ENCODE measurements at places on chromosomes 4 and X.

GRCh38 chr4:48024522-48024921, 8.0 kb downstream of the NIPAL1 start:
- no peak for DNase-seq

DNA sequence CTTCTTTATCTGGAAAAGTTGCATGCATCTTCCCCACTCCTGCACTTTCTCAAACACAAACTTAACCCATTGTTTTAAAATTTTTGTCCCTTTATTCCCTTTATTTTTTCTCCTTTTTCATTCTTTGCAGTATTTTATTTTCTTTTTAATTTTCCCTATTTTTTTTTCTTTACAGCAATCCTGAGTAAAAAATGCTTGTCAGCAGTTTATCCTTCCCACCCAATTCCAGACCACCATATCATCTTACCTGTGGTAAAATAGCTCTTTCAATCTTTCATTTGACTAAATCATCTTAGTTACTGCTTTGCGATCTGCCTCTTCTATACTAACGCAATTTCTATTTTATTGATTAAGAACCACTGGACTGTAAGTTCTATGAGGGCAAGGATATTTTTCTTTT, 450.5 kb downstream of the KLHL4 start:
- no peak for DNase-seq

- no peak for DNase-seq
Measured at GRCh38 chr4:120688791-120689190, 233.7 kb downstream of the PRDM5 start.

GRCh38 chr4:113122066-113122465, 72.6 kb downstream of the ANK2 start:
- DNase-seq: no peak

- DNase-seq: no peak
Measured at GRCh38 chr4:64766565-64766964, 357.3 kb upstream of the TECRL start.

DNA sequence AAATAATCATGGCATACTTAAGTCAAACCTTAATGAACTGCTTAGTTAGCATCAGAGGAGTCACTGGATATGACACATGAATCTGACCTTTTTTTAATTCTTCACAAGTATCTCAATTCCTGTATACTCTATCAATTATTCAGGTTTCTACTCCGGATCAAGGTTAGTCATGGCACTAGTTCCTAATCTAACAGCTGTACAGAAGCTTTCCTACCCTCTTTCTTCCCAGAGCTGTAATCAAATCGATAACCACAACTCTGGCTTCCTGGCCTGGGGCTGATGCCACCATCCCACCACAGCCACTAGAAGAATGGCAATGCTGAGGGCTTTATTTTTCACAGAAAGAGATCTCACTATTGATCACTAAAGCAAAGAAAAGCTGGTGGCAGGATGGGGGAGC, 718.5 kb downstream of the SMARCA1 start:
- no peak for DNase-seq

DNA sequence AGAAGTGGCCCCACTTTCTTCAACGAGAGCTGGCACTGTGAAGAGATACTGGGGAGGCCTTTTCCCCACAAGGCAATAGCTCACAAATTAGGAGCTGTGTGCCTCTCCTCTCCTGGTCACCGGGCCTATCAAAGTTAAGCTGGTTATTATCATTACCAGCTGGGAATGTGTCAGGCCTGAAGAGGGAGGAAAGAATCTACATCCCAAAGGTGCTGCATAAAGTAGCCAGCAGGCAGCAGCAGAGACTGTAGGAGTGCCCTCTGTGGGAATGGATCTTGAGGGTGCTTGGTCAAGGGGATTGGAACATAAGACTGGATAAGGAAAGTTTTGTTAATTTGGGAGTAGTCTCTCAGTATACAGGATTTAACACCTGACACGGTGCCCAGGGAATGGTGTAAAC, 9.1 kb upstream of the TMPRSS11D start:
- no peak for DNase-seq

DNA sequence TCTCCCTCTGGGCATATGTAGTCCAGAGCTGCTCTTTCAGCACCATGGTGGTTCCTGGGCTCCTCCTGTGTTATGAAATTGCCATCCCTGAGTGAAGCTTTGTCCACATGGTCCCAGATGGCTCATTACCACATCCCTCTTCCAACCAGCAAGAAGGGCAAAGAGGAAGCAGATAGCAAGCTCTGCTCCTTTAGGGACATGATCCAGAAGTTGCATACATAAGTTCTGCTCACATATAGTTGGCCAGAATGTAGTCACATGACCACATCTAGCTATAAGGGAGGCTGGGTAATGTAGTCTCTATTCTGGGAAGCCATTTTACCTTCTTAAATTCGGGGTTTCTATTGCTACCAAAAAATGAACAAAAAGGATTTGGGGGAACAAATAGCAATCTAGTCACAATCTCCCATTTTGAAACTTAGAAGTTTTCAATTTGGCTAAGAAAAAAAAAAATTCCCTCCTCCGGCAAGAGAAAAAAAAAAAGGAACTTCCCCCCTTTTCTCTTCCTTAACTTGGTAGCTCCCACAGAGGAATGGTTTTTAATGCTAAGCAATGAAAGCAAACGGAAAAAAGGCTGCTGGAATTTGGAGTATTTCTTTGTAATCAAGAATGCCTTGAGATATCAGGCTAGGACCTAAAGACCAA, 88.2 kb upstream of the USP9X start:
- DNase-seq: peak; percentile 2

GRCh38 chr4:121030131-121030530, 42.2 kb downstream of the NDNF start:
- DNase-seq: no peak

- no peak for DNase-seq
Measured at GRCh38 chr4:118026806-118027205, 7.5 kb upstream of the NDST3 start.

DNA sequence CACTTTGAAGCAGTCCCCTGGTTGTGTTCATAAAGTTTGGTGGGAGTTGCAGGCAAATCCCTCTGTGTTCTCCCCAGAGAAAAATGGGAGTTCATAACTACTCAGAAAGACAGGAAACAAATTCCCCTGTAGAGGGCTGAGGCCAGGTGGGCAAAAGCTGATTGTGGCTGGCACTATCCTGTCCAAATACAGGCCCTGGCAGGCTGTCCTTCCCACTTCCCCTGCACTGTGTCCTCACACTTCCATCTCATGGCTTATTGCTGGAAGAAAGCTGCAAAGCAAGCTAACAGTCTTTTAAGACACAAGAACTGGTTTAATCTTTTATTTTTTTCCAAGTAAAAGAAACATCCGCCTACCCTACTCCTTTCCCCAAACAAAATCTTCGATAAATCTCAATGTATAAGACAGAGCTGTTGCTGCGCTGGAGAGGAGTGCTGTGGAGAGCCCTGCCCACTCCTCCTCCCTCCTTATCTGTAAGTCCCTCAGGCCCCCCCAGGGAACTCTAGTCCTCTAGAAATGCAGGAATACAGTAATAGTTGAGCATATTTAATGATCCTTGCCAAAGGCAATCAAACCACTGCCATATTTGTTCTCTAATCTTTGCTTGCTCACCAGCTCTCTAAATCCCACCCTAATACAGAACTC, 14.0 kb downstream of the TAPT1 start:
- DNase-seq: no peak

GRCh38 chr4:17595471-17596005, 18.5 kb downstream of the LAP3 start:
- peak; percentile 20 for DNase-seq

- no peak for DNase-seq
Measured at GRCh38 chrX:134139090-134139489, 97.9 kb upstream of the CCDC160 start.

DNA sequence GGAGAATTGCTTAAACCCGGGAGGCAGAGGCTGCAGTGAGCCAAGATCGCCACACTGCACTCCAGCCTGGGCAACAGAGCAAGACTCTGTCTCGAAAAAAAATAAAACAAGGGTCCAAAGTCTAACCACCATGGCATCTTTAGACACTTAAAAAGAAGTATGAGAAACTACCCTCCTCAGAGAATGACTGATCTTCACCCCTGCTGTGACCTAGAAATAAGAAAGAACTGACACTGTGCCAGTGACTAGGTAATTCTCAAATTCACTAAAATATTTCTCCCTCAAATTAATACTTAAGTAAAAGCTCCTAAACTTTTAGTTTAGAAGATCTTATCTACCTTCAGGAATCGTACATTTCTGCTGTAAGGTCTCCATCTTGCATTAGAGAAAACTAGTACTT, 80.3 kb downstream of the AFAP1 start:
- no peak for DNase-seq

GRCh38 chr4:153413842-153414241, 52.3 kb upstream of the TMEM131L start:
- DNase-seq: no peak

GRCh38 chr4:106746451-106746850, 289.7 kb downstream of the DKK2 start:
- no peak for DNase-seq

GRCh38 chr4:153683763-153684181, 308 bp upstream of the TLR2 start:
- no peak for DNase-seq

DNA sequence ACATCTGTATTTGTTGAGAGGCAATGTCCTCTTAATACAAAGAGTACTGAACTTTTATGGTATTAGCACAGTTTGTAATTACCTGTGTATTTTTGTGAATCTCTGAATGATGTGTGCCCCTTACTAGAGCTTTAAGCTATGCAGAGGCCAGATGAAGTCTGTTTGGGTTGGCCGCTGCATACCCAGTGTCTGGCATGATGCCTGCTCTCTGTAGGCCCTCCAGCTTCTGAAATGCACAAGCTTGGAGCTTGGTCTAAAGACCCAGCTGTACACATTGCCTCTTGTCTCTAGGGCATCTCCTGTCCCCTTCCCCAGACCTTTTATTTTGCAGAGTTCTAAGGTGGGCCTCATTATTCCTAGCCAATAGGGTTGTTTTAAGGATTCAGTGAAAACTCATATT, 68.6 kb downstream of the CDS1 start:
- no peak for DNase-seq

- no peak for DNase-seq
Measured at GRCh38 chr4:179447308-179447707, 2005.1 kb upstream of the AGA start.

DNA sequence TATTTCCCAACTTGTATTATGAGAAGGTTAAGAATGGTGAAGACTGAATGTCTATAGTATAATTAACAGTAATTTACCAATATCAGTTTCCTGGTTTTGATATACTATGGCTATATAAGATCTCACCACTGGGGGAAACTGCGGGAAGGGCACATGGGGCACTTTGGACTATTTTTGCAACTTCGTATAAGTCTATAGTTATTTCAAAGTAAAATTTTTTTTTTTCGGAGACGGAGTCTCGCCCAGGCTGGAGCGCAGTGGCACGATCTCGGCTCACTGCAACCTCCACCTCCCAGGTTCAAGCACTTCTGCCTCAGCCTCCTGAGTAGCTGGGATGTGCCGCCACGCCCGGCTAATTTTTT, 46.1 kb downstream of the CXorf58 start:
- DNase-seq: no peak

DNA sequence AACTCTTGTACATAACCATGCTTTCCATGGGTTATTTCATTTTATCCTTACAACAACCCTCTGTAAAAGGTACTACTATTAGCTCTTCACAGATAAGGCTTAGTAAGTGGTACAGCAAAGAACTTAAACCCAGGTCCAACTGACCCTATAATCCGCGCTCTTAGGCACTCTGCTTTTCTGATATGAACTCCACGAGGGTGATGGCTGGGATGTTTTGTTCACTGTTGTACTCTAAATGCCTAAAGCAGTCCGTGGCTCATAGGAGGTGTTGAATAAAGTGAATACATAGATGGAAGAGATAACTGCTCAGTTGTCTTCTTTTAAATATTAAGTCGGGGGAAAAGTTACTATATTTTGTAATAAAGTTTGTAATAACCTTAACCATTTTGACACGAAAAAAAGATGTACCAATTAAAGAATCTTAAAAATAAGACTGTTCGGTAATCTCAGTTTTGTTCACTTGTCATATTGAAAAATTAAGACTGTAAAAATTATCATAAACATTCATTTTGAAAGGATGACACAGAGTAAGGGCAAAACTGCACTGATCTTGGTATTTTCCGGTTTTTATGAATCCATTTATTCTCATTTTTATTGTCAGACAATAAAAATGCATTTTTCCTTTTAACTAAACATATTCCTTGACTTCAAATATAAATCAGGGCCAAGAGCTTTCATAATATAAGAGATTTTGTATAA, 166.5 kb downstream of the FBXW7 start:
- no peak for DNase-seq

- DNase-seq: no peak
Measured at GRCh38 chr4:156686120-156686519, 285.5 kb downstream of the PDGFC start.

DNA sequence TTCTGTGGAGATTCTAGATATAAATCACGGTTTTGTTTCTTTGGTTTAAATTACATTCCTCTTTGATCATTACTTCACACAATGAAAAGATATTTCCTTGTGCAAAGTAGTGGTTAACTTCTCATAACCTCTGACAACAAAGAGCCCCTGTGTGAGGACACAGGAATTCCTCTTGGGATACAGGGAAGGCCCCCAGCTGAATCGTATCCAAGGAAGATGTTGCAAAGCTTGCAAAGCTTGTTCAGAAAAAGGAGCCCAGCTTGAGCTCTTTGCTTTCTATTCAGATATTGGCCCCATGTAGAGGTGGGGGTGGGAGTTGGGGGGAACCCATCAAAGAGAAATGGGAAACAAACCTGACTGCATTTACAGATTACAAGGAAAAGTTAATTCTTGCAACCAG, 145.7 kb downstream of the RELL1 start:
- DNase-seq: no peak

DNA sequence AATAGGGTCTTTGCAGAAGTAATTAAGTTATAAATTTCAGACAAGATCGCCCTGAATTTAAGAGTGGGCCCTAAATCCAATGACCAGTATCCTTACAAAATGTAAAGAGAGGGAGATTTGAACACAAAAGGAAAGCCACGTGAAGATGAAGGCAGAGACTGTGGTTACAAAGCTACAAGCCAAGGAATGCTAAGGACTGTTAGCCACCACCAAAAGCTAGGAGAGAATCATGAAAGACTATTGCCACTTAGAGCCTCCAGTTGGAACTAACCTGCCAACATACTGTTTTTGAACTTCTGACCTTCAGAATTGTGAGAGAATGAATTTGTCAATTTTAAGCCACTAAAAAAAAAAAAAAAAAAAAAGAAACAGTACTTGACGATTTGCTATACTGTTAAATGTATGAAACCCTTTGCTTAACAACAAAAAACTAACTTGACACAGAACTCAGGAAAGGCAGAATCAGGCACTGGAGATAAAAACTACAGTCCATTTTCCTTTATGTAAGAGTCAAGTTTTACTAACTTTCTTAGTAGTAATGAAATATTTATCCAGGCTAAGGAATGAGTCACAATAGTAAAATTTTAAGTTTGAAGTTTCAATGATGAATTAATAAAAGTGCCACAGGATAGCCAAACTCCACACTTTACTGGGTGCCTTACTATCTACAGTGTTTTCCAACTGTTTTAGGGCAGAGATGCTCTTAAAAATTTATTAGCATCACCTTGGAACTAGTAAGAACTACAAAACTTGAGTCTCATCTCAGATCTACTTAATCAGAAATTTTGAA, 25.1 kb downstream of the DHX15 start:
- no peak for DNase-seq

GRCh38 chr4:110344165-110344564, 131.8 kb upstream of the ENPEP start:
- no peak for DNase-seq

GRCh38 chrX:341541-342101, 23.0 kb upstream of the GTPBP6 start:
- no peak for DNase-seq

Measured in CD4-positive, alpha-beta T cell treated with Interleukin-1 beta for 1 hour (primary cell).